ENCODE measurements at places on chromosomes 6 and 20.
A peak's percentile ranks its signal among the peaks of the same experiment; 100 is the strongest.

GRCh38 chr6:79416931-79417330, 120.3 kb downstream of the LCA5 start:
- no peaks in the 10 kb centered on the region for H3K4me1 ChIP-seq
- no peak overlapping the region for H3K4me3 ChIP-seq
- no peak for DNase-seq
- no peaks in the 10 kb centered on the region for H3K36me3 ChIP-seq

DNA sequence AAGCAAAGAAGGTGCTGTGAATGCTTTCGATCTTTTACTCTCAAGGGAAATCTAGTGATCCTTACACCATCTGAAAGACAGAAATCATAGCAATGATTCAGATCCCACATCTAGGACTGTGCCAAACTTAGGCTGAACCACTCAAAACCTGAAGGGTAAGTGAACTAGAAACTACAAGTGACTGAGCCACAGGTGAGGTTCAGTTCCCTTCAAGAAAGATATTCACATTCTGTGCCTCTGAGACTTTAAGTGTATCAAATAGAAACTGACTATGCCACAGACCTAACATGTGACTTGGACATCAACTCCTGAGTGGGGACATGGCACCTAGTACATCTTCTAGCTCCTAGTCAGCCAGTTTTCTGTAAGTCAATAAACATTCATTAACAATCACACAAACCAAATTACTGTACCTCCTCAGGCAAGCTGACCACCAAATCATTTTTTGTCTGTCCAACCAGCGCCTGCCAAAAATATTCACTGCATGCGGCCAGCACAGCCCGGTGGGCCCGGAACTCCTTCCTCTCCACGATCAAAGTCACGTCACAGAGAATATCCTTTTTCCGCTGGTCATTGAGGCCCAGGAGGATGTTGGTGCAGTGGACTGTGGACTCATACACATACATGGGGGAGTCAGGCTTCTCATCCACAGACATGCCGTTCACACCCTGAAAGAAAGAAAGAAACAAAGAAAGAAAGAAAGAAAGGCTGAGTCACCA, 114.1 kb downstream of the GJA10 start:
- peak overlapping the region; percentile 85 for H3K27ac ChIP-seq
- DNase-seq = peak; percentile 58
- peaks cover 32% of the 10 kb centered on the region for H3K4me1 ChIP-seq
- H3K4me3 ChIP-seq = peak overlapping the region; percentile 30

- H3K4me3 ChIP-seq = peak overlapping the region; percentile 23
- H3K36me3 ChIP-seq = peaks cover 11% of the 10 kb centered on the region
- no peaks in the 10 kb centered on the region for H3K27me3 ChIP-seq
- no peak overlapping the region for H3K27ac ChIP-seq
- peaks cover 26% of the 10 kb centered on the region for H3K4me1 ChIP-seq
Measured at GRCh38 chr20:62240020-62240685, 1.8 kb downstream of the OSBPL2 start.

DNA sequence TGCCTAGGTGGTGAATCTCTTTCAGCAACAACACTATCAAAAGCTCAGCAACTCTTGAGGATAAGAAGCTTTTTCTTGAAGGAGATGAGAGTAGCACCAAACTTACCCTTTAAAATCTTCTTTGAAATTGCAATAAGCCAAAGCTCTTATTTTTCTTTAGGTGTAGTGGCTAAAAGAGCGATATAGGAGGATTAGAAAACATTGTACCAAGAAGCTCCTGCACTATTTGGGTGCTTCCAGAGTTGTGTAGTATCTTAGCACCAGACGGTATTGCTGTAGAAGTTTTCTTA, 1.2 kb downstream of the FUT9 start:
- no peak overlapping the region for H3K27ac ChIP-seq
- H3K36me3 ChIP-seq = no peaks in the 10 kb centered on the region
- DNase-seq = no peak
- no peak overlapping the region for H3K4me3 ChIP-seq

DNA sequence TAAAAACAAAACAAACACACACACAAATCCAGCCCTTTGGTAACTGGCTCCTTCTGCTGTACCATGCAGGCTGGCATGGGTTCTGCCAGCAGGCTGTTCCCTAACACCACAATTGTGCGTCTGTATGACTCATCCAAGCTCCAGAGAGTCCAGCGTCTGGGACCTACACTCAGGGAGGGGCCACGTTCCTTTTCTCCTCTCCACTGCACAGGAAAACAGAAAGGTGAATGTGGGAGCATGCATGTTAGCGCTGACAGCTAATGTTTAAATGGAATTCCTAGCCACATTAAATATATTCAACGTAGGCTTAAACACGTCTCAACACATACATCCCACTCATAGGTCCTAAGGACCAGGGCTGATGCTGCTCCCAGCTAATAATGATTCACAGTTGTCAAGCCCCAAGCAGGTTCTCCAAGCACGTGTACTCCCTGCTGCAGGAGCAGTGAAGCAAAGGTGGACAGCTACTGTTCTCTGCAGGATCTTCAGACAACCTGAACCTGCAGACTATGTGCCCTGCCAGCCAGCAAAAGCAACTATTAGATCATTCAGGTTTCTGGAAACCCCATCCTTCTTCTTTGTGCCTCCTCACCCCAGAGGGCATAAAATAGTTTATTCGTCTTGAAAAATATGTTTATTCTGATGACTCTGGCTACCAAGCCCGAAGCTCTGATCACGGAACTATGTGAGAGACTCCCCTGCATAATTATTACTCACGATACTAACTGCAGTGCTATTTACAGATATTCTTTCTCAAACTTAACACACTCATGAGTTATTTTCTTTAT, 20.9 kb downstream of the MAP1LC3A start:
- no peaks in the 10 kb centered on the region for H3K27me3 ChIP-seq
- H3K27ac ChIP-seq = peak overlapping the region; percentile 89
- no peak overlapping the region for H3K4me3 ChIP-seq
- DNase-seq = no peak
- peaks cover 20% of the 10 kb centered on the region for H3K36me3 ChIP-seq
- peaks cover 35% of the 10 kb centered on the region for H3K4me1 ChIP-seq
